ENCODE measurements at places on chromosomes 3 and 15.

DNA sequence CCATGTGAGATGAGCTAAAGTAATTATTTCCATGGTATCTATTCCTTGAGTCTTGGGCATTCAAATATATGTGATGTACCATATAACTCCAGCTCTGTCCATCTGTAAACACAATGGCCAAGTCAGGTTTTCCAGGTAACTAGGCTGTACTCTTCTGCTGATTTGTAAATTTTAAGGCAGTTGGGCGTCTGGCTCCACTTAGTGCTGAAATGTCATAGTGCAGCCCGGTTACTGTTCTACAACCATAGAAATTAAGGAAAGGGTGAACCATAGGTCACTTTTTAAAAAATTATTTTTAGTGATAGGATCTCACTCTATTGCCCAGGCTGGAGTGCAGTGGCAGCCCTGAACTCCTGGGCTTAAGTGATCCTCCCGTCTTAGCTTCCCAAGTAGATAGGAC lies 44.7 kb upstream of the GOLM2 start:
- DNase-seq = no peak

- DNase-seq = no peak
Measured at GRCh38 chr3:41265011-41265545, 65.8 kb downstream of the CTNNB1 start.

GRCh38 chr3:50254577-50255250 lies 14.2 kb upstream of the SEMA3B start:
- no peak for DNase-seq

DNA sequence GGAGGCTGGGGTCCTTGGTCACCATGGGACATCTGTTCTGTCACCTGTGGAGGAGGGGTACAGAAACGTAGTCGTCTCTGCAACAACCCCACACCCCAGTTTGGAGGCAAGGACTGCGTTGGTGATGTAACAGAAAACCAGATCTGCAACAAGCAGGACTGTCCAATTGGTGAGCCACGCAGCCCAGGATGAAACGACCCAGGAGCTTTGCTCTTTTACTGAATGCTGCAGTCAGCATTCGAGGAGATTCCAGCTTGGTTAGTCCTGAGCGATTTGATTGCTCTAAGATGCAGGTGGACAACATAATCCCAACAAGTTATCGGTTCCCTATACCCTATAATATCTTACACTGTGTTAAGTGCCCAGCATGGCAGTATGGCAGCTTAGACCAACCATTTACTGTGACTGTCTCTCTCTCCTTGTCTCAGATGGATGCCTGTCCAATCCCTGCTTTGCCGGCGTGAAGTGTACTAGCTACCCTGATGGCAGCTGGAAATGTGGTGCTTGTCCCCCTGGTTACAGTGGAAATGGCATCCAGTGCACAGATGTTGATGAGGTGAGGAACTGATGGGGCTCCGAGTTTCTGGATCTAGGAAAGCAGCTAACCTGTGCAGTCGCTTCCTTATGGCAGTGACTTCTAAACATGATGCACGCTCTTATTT lies 7.8 kb downstream of the THBS1 start:
- DNase-seq = no peak

DNA sequence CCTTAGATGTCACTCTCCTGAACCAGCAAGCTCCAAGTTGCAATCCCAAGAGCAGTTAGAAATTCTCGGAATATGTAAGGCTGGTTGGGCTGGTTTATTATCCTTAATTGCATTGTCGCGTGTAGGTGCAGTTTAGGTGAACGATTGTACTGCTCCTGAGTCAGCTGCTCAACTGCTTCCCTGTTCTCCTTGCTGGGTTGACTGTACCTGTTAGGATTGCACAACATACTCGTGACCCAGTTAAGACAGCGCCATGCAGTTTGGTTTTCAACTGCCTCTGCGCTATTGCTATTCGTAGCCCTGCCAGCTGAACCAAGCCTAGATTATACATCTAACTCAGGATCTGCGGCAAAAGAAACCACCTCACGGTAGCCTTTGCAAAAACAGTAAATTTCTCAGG lies 41.0 kb downstream of the BCL2L10 start:
- no peak for DNase-seq

GRCh38 chr15:101083336-101084045 lies 164.3 kb downstream of the LRRK1 start:
- DNase-seq = no peak

DNA sequence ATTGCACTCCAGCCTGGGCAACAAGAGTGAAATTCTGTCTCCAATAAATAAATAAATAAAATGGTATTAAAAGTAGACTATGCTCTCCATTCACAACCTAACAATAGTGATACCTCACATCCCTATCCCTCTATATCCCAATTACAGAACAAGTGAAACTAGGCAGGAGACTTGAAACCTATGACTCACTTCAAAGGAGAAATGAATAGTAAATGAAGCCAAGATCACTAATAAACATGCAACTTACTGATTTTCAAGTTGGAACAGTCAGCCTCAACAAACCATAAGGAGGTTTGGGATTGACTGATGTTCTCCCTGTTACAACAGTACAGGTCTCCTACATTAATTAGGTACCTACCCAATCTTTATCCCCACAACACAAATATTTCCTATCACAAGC lies 103.4 kb downstream of the GSK3B start:
- no peak for DNase-seq

- DNase-seq = no peak
Measured at GRCh38 chr3:150236316-150237082, 171.6 kb upstream of the TSC22D2 start.

DNA sequence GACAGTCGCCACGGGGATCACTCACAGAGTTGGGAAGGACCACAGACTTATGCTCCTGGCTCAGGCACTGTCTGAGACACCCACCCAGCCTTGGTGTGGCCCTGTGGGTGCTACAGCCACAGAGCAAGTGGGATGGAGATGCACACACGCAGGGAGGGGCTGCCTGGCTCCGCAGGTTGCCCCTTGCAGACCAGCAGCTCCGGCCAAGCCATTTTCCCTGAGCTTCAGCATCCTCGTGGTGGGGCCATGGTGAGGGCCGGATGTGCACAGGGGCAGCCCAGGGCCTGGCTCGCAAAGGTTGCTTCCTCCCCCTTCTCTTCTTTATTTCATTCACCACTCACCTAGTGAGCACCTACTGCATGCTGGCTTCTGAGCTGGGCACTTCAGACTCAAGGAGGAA lies 55.4 kb upstream of the GRIP2 start:
- no peak for DNase-seq

GRCh38 chr15:92915766-92916435 lies 15.8 kb downstream of the CHD2 start:
- DNase-seq = no peak

DNA sequence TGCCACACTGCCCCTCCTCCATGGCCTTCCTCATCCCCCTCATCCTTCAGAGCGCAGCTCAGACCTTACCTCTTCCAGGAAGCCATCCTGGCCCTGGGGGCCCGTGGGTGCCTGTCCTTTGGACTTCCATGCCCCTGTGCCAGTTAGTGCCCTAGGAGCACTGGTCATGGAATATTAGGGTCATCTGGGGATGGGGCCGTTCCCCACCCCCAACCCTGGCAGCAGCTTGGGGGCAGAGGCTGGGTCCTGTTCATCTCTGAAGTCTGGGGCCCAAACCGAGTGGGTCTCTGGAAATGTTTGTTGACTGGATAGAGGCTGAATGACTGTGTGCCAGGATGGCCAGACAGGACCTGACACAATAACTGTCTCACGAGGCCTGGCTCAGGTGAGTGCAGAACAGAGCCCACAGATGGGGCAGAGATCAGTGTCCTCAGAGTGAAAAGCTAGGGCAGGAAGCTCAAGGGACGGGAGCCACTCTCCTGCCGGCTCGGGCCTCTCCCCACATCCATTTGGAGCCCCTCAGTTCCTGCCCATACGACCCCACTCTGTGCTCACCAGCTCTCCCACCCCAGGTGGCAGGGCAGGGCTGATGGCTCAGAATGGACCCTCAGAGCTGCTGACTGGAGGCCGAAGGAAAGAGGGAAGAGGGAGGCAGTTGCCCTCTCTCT lies 62.5 kb downstream of the TLE3 start:
- DNase-seq = no peak

GRCh38 chr3:2968475-2968874 lies 141.7 kb downstream of the IL5RA start:
- no peak for DNase-seq

GRCh38 chr3:144586382-144586781 lies 614.8 kb downstream of the DIPK2A start:
- DNase-seq = no peak

GRCh38 chr15:81337241-81337640 lies 13.3 kb upstream of the STARD5 start:
- DNase-seq = no peak

DNA sequence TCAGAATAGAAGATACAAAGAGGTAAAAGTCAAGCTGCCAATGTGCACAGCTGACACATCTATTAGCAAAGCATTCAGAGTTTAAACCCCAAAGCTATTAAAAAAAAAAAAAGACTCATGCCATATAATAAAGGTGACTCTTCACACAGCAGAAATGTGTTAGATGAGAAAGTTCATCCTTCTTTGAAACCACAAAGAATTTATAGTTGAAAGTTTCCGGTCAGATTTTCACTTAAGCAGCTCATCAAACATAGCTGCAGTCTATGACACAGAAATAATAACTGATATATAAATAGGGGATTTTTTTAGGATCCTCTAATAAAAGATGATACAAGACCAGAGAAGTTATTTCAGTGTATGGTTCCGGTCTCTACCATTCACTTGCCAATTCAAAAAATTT lies 76.6 kb downstream of the WWTR1 start:
- DNase-seq = no peak

GRCh38 chr15:60563539-60564404 lies 84.8 kb upstream of the ICE2 start:
- no peak for DNase-seq

DNA sequence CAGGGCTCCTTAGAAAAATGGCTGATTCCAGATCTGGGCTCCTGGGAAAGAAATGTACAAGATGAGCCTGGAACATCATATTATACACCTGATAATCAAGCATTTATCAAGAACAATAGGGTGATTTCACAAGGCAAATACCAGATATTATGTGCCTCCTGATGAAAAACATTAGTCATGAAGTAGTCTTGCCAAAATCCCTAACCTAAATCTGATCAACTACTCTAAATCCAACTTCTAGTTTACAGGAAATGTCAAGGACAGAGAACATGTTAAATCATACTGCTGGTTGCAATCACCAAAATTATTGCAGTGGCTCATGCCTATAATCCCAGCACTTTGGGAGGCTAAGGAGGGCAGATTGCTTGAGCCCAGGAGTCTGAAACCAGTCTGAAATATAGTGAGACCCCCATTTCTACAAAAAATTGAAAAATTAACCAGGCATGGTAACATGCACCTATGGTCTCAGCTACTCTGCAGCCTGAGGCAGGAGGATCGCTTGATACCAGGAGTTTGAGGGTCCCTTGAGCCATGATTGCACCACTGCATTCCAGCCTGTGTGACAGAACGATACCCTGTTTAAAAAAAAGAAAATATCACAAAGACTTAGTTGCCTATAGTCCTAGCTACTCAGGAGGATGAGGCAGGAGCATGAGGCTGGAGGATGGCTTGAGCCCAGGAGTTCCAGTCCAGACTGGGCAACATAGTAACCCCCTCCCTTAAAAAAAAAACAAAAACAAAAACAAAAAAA lies 34.9 kb upstream of the ATP13A3 start:
- no peak for DNase-seq

DNA sequence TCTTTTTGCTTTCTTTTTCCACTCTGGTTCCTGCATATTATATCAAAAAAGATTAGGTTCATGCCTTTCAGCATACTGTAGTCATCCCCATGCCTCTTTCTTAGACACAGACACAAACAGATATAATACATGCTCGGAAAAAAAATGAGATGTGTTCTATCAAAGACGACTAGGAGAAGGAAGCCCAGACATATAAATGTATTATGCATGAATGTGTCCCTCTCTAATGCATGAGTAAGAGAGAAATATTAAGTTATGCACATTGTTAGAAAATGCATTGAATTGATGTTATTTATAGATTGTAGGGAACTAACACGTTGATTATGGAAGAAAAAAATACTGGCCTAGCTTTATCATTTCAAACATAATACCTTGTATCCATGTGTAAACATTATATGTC lies 252.4 kb upstream of the BCHE start:
- DNase-seq = no peak

DNA sequence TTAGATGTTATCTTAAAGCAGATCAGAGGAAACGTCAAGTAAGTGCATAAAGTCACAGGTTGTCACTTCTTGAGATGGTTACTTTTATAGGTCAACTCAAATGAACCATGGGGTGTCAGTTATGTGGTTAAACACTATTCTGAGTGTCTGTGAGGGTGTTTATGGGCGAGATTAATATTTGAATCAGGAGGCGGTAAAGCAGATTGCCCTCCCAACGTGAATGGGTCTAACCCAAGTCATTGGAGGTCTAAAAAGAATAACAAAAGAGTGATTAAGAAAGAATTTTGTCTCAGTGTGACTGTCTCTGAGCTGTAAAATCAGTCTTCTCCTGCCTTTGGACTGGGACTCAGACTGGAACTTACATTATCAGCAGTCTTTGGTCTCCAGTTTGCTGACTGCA lies 977.5 kb downstream of the NAALADL2 start:
- no peak for DNase-seq

- no peak for DNase-seq
Measured at GRCh38 chr15:100204211-100204610, 137.6 kb downstream of the ADAMTS17 start.

- peak; percentile 48 for DNase-seq
Measured at GRCh38 chr3:46998121-46998851, 18.8 kb downstream of the NBEAL2 start.

GRCh38 chr15:49415638-49416037 lies 7.4 kb upstream of the FGF7 start:
- DNase-seq = no peak

- no peak for DNase-seq
Measured at GRCh38 chr3:90007778-90008499, 900.5 kb downstream of the EPHA3 start.

GRCh38 chr3:65732051-65732935 lies 306.4 kb downstream of the MAGI1 start:
- DNase-seq = no peak

- DNase-seq = no peak
Measured at GRCh38 chr3:157418104-157418503, 18.5 kb upstream of the PTX3 start.

- DNase-seq = no peak
Measured at GRCh38 chr15:66849746-66850077, 147.7 kb downstream of the SMAD6 start.

- no peak for DNase-seq
Measured at GRCh38 chr3:160677459-160677881, 510 bp downstream of the ARL14 start.

GRCh38 chr15:78937132-78937739 lies 7.6 kb downstream of the CTSH start:
- DNase-seq = no peak

DNA sequence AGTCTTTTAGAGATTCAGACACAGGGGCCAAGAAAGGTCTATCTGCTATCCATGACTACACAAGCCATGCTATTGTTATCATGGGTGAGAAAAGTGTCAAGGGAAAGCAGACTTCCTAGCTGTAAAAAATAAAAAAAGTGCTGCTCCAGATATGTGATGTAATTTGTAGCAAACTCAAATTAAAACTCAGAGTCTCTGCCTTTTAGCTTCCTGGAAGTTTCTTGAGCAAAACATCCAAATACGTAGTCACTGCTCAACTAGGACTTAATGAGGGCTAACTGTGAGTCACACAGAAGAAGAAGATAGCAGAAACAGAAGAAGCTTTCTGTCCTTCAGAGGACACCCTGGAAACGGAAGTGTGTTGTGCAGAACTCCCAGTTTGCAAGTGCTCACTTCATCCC lies 393.4 kb upstream of the NR2F2 start:
- DNase-seq = no peak

GRCh38 chr15:78139578-78139977 lies 8.3 kb upstream of the CIB2 start:
- DNase-seq = no peak
